ENCODE measurements at places on chromosomes 16 and 17. TPM values are rescaled to one million over a fixed set of nuclear protein-coding genes. Genes with fewer than 3 reads are reported as not detected.

GRCh38 chr17:48539177-48539576 is 5.7 kb downstream of the HOXB2 start:
- no peak for DNase-seq

DNA sequence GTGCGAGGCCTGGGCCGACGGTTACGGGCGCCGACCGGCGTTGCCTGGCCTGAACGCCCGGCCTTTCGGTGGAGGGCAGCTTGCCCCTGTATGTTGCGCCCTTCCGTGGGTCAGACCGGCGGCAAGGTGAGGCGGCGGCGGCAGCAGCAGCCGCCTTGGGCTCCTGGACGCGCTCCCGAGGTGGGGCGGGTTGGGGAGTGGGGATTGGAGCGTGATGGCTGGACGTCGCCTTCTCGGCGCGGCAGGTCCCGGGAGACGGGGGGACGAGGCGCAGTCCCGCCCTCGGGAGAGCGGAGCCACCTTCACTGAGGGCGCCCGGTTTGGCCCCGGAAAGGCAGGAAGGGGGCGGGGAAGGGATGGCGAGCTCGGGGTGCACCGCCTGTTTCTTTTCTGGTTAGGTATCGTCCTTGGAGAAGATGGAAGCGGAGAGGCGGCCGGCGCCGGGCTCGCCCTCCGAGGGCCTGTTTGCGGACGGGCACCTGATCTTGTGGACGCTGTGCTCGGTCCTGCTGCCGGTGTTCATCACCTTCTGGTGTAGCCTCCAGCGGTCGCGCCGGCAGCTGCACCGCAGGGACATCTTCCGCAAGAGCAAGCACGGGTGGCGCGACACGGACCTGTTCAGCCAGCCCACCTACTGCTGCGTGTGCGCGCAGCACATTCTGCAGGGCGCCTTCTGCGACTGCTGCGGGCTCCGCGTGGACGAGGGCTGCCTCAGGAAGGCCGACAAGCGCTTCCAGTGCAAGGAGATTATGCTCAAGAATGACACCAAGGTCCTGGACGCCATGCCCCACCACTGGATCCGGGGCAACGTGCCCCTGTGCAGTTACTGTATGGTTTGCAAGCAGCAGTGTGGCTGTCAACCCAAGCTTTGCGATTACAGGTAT is 671 bp downstream of the DGKE start:
- DNase-seq, result peak; percentile 78

PSMD7 gene
- polyA plus RNA-seq, result 147 TPM

- no peak for DNase-seq
Observed at GRCh38 chr17:14775731-14776492, 475.0 kb downstream of the HS3ST3B1 start.

GRCh38 chr17:9522074-9522473 is 53.5 kb downstream of the STX8 start:
- DNase-seq, result peak; percentile 62

GRCh38 chr17:58338454-58338840 is 9.9 kb upstream of the TSPOAP1 start:
- no peak for DNase-seq

DNA sequence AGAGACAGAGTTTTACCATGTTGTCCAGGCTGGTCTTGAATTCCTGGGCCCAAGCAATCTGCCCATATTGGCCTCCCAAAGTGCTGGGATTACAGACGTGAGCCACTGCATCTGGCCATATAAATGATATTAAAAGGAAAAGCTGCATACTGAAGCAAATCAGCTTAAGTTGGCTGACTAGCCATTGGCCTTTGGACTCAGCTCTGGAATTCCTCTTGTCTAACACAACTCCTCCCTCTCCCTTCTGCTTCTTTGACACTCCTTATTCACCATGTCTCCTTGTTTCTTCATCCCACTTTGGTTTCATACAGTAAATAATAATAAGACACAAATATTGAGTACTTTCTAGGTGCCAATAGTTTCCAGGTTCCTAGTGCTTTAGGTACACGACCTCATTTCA is 7.5 kb downstream of the KRT12 start:
- peak; percentile 48 for DNase-seq

DNA sequence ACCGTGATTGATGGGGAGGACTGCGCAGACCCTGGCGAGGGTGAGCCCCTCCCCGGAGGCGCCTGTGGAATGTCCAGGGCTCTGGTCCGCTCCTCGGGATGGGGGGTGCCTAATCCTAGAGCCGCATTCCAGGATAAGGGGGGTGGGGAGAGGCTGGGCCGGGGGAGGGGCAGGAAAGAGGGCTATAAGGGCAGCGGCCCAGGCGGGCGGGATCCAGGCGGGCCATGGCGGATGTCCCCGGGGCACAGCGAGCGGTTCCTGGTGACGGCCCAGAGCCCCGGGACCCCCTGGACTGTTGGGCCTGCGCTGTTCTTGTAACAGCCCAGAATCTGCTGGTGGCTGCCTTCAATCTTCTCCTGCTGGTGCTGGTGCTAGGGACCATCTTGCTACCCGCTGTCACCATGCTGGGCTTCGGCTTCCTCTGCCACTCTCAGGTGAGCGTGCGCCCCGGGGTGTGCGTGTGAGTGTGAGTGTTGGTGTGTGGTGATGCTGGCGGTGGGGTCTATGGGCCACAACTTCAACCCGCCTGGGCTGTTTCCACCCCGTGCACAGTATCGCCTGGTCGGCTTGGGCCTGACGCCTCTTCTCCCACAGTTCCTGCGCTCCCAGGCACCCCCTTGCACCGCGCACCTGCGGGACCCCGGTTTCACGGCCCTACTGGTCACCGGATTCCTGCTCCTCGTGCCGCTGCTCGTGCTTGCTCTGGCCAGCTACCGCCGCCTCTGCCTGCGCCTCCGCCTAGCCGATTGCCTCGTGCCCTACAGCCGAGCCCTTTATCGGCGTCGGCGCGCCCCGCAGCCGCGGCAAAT is at the start of gene TMEM88:
TSS of gene TMEM88 (plus strand) at position 216 of the 809 bp plus-strand sequence. CDS start at position 225, 9 bp downstream.
- DNase-seq, result peak; percentile 46

- no peak for DNase-seq
Observed at GRCh38 chr17:59353936-59354755, 22.7 kb downstream of the YPEL2 start.

GRIN2A gene
- polyA plus RNA-seq, result 1.1 TPM

EVI2B gene
- 0.34 TPM for polyA plus RNA-seq

DNA sequence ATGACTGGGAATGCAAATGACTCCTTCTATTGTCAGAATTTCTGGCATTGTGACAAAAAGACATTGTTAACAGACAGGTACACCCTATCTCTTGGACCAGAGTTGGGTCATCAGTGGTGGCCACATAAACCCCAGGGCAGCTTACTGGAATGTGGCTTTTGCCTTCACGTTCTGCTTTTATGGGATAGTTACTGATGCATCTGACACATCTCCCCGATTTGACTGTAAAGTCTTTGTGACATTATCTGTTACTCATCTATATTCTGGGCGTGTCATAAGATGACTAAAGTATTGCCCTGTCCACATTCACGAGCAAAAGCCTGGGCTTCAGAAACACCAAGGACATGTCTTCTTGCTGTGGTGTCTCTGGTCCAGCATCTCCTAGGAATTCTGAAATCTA is 18.7 kb upstream of the AQP8 start:
- no peak for DNase-seq

DNA sequence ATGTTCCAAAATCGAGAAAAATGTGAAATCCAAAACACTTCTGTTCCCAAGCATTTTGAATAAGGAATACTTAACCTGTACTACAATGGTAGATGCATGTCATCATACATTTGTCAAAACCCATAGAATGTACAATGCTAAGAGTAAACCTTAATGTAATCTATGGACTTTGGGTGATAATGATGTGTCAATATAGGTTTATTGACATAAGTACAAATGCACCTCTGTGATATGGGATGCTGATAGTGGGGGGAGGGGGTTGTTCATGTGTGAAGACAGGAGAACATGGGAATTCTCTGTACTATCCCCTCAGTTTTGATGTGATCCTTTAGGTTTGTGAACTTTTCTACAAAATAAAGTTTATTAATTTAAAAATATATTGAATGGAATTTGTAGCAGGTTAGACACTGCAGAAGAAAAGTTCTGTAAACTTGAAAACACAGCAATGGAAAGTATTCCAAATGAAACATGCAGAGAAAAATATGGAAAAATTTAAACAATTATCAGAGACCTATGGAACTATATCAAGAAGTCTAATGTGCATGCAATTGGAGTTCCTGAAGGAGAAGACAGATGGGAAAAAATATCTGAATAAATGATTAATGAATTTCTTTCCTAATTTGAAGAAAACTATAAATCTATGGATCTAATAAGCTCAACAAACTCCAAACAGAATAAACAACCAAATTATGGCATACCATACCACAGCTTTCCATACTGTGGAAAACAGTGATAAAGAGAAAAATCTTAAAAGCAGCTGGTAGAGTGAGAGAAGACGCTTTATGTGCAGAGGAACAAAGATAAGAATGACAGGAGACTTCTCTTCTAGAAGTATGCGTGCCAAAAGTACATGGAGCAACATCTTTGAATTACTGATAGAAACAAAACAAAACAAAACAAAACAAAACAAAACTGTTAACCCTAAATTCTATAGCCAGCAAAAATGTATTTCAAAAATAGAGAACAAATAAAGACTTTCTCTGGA is 34.7 kb upstream of the MSI2 start:
- DNase-seq, result no peak

DNAH17 gene
- 4.4 TPM for polyA plus RNA-seq
